Activated naive CD4-positive, alpha-beta T cell treated with anti-CD3 and anti-CD28 coated beads, Interleukin-2, amount 10 ng/mL, durations not matched to agents 7 days and 5 days (primary cell): ENCODE measurements at places on chromosomes 4 and X.

DNA sequence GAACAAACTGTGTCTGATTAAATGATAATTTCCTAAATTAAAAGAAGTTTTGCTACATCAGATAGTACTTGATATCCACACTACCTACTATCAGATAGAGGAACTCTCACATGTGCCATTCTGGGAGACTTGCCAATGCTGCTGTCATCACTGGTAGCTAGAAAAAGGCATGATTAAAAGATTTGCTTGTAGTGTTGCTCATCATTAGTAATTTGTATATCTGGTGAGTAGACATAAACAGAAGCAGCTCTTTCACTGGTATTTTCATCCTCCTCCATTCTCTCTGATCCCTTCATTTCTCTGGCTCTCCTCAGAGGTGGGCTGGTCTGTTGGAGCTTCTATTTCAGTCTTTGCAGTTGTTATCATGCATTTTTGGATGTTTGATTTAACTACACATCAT lies 56.0 kb downstream of the SPRY1 start:
- no peak for DNase-seq

- no peak for DNase-seq
Measured at GRCh38 chr4:88706574-88706973, 8.9 kb upstream of the NAP1L5 start.

GRCh38 chr4:82721819-82722423 lies 76.7 kb downstream of the SCD5 start:
- DNase-seq, result peak; percentile 47

GRCh38 chr4:75916091-75916661 lies 13.9 kb upstream of the PPEF2 start:
- DNase-seq, result peak; percentile 53

- DNase-seq, result no peak
Measured at GRCh38 chrX:153775293-153776119, 5.3 kb upstream of the SRPK3 start.

DNA sequence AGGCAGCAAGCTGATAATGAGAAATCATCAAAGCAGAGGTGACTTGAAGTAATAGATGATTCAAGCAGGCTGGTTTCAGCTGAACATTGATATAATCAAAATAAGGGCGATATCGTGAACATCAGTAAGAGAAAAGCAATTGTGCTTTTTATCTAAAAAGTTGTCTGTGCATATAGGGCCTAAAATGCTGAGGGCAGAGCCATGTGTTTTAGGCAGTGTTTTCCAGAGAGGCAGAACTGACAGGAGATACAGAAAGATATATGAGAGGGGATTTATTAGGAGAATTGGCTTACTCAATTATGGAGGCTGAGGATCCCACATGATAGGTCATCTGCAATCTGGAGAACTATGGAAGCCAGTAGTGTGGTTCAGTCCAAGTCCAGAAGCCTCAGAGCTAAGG lies 136.5 kb upstream of the NPY2R start:
- DNase-seq, result no peak

DNA sequence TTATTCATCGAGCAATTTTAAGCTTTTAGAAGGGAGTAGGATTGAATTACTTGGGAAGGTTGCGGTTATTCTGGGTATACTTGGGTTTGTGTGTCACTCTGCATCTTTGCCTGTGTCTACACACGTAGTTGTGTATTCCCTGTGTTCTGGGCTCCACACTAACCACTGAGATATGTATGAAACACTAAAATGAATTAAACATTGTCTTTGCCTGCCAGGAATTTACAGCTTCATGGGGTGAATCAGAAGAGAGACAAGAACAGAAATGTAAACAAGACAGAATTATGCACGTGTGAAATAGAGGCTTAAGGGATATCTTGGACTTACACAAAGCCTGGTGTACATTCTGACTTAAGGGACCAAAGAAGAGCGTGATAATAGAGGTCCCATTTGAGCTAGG lies 228.5 kb downstream of the AFF2 start:
- no peak for DNase-seq
